ENCODE measurements at places on chromosomes 5 and 9.
A peak's percentile ranks its signal among the peaks of the same experiment; 100 is the strongest.

- DNase-seq, result no peak
Measured at GRCh38 chr9:81305561-81306182, 383.7 kb downstream of the TLE1 start.

GRCh38 chr9:129287619-129288305 lies 109.7 kb upstream of the IER5L start:
- no peak for DNase-seq

DNA sequence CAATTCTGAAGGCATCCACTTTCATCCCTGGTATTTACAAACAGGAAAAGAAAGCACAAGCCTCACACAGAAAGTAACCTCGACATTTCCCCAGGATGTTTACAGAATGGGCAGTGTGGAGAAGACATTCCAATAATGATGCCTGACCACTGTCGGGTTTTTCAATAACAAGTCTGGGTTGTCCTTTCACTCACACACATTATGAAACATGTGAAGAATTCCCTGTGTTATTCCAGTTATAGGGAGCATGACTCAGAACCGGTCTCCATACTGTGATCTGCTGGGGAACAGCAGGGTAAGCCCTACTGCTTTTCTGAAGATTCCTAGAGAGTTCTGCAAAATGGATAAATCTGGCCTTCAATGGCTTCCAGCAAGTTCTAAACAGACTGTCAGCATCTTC lies 155.3 kb downstream of the ADAMTS12 start:
- DNase-seq, result peak; percentile 62

DNA sequence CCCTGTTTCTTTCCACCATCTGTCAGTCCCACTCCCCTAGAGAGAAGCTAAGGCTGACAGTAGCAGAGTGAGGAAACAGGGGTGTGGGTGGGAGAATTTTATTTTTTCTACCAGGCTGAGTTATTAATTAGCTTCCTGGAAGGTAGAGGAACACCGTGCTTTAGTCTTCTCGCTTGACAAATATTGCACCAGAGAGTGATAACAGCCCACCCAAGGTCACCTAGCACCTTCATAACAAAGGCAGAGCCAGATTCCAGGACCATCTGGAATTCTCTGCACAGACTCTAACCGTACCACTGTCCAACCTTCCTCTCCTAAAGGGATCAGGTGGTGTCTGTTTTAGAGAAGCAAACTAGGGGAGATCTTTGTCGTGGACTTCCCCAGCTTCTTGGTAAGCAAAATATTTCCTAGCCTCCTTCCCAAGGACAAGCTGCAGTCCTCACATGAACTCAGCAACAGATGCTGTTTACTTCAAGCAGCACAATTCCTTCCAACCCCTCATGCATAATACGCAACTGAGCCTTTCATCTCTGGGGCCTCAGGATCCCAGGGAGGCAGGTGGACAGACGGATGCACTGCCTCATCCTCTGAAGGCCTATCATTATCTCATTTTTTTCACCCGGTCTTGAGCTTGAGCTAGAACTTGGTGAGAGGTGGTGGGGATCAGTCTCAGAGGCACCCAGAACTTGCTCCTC lies 308.7 kb upstream of the BRINP1 start:
- no peak for DNase-seq

GRCh38 chr9:131218370-131218769 lies 57.9 kb downstream of the FAM78A start:
- DNase-seq, result no peak

DNA sequence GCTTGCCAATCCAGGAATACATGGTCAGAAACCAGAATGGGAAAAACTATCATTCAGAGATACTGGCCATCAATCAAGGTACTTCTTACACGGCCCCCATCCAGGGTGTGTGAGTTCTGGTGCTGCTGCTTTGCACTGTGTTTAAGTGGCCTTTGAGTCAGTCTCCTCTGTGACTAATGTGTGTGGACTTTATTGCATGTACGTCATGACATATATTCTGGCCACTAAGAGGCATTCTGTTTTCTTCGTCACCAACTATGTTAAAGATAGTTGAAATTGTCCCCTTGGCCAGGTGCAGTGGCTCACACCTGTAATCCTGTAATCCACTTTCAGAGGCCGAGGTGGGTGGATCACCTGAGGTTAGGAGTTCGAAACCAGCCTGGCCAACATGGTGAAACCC lies 8.5 kb downstream of the EXOSC3 start:
- no peak for DNase-seq

DNA sequence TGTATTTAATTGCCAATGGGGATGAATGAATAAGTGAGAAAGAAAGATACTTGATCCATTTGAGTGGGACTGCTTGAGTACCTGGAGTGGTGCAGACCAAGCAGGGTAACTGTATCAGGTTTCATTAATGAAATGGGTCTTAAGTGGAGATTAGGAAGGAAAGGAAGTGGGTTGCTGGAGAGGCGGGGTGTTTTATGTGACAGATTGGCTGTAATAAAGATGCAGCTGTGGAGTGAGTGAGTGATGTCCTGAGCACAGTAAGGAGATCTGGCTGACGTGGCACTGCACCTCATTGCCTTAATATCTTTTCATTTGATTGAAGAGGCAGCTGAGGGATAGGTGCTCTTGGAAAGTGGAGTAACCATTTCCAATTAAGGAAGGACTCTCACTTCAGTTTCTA lies 161.0 kb upstream of the CCDC152 start:
- no peak for DNase-seq

GRCh38 chr5:178532236-178532635 lies 58.0 kb downstream of the COL23A1 start:
- no peak for DNase-seq

DNA sequence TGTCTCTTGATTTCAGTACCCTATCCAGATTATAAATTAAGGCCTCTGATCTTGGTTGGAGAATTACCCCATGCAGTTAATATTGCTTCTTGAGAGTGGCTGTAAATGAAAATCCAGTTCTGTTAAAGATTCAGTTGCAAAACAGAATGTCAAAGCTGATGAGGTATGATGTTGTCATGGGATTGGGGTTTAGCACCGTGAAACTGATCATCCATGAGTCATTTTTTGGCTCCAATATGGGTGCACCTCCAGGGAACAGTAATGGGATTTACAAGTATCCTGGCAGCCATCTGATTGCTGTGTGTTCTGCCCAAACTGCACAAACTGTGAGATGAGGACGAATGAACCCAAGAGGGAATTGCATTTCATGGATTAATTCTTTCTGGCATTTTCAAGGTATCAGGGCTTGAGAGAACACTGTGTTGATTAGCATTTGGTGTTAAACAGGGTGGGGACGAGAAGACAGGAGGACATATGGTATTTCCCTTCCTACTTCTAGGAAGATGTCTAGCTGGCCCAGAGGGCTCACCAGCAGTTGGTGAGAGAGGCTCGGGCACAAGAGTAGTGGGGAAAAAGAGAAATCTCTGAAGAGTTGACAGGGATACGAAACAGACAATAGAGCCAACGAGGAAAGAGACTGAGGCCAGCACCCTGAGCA lies 214.7 kb downstream of the GAS1 start:
- DNase-seq, result peak; percentile 95

DNA sequence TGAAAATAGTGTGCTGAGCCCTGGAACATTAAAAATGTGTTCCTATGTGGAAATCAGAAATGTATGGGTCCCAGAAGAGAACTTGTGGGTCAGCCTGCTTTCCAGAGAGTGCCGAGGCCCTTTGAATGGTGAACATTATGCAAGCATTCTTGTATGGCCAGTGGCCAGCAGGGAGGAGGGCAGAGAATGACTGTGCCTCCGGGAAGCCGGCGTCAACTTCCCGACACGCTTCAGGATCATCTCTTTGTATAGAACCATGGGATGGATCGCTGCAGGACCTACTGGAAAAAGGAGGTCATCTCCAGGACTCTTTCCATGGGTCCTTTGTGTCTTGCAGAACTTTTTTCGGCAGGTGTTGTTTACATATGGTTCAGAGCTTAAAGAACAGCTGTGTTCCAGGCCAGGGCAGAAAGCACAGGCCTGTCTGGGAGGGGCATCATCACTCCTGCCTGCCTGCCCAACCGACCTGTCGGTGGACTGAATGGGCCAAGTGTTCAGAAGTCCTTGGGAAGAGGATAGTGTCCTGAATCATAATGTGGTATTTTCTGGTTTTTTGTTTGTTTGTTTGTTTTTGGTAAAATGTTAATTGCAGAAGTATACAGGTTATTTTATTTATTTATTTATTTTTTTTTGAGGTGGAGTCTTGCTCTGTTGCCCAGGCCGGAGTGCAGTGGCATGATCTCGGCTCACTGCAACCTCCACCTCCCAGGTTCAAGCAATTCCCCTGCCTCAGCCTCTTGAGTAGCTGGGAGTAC lies 9.0 kb downstream of the PRRC2B start:
- peak; percentile 95 for DNase-seq

- DNase-seq, result no peak
Measured at GRCh38 chr5:128631771-128632170, 93.7 kb upstream of the FBN2 start.

DNA sequence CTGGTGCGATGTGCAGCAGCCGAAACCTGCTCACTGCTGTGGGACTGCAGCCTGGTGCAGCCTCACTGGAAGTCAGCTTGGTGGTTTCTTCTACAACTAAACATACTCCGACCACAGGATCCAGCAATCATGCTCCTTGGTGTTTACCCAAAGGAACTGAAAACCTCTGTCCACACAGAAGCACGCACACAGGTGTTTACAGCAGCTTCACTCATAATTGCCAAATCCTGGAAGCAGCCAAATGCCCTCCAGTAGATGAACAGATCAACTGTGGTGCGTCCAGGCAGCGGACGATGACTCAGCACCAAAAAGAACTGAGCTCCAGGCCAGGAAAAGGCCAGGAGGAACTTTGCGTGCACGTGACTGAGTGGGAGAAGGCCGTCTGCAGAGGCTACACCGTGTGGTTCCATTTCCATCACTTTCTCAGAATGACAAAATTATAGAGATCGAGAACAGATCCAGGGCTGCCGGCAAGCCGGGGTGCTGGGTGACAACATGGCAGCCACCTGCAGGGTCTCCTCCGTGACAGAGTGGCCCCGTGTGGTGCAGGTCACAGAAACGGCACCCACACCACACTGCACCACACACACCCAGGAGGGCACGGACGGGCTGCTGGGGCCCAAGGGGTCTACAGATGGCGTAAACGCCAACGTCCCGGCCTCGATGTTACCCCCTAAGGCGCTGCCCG lies 23.1 kb upstream of the NSMF start:
- peak; percentile 61 for DNase-seq

- no peak for DNase-seq
Measured at GRCh38 chr5:5404381-5404780, 18.1 kb upstream of the ICE1 start.

GRCh38 chr5:138937392-138938387 lies 62.6 kb upstream of the LRRTM2 start:
- no peak for DNase-seq

GRCh38 chr5:43422143-43422542 lies 10.0 kb upstream of the CCL28 start:
- DNase-seq, result no peak

- no peak for DNase-seq
Measured at GRCh38 chr9:121340676-121341392, 29.2 kb downstream of the STOM start.

DNA sequence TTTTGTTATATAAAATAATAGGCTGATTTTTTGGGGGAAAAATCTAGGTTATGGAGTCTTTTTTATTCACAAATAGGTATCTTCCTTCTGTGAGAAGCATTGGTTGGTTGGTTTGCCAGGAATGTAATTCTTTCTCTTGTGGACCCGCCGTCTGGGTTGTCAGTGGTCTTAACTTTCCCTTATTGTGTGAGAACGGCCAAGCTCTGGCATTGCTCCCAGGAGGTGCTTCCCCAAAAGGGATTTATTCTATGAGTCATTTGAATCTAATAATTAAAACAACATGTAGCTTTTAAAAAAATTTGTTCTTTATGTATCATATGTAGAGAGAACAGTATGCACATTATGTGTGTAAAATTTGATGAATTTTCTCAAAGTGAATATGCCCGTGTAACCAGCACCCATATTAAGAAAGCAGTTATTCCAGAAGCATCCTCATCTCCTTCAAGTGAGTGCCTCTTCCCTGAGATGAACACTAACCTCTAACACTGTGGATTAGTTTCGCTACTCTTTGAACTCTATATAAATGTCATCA lies 114.4 kb downstream of the MAST4 start:
- DNase-seq, result no peak

DNA sequence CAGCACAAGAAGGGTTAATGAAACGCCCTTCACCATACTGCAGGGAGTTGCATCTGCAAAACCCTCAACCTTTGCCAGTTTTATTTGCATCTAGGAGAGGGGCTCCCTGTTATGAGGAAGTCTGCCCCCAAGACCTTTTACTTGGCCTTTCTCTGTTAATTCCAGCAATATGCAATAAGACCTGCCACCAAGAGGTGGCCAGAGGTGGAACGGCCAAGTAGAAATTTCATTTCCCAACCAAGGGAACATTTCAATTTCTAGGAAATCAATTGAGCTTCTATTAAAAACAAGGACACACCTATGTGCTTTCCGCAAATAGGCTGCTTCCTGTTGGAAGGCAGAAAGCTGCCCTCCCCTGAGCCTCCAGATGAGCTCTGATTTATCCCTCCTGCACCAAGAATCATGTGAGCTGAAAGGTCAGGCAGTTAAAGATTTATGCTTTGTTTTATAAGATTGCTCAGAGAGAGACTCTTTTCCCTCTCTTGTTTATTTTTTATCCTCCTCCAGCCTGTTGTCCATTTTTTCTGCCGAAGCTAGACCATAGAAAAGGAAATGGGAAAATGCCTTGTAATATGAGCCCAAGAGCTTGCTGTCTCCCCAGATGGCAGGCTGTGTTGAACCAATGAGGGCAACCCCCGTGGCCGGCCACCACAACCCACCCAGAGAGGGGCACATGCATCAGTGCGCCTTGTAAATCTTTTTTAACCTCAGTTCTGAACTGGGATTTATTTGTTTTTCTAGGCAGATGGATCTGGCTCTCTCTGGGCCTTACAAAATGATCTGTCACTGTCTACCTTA lies 572.8 kb downstream of the TLE1 start:
- DNase-seq, result no peak

- no peak for DNase-seq
Measured at GRCh38 chr9:121650217-121651007, 1.0 kb upstream of the DAB2IP start.

GRCh38 chr5:6783787-6784186 lies 70.6 kb downstream of the TENT4A start:
- DNase-seq, result no peak

- DNase-seq, result no peak
Measured at GRCh38 chr5:136420168-136420898, 55.0 kb upstream of the TRPC7 start.

DNA sequence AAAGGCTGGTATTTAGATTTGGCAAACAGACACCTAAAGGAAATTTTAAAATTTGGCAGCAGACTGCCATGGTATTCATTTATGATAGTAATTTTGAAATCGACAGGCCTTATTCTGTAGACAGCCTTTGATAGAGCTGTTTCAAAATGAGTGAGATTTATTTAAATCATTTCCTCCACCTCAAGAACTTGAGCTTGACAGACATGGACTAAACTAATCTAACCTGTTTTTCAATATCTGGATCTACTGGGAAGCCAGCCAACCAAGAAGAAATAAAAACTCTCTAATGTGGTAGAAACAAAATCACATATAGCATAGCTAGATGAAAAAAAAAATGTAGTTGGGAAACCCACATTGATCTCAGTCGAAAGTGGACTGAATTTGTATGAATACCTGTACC lies 56.9 kb upstream of the RASA1 start:
- DNase-seq, result no peak

- no peak for DNase-seq
Measured at GRCh38 chr5:3297853-3298252, 297.8 kb upstream of the IRX1 start.

Measured in stromal cell of bone marrow (primary cell).